Ovary (tissue), 10 donors: ENCODE measurements at places on chromosomes 6 and 20.

DNA sequence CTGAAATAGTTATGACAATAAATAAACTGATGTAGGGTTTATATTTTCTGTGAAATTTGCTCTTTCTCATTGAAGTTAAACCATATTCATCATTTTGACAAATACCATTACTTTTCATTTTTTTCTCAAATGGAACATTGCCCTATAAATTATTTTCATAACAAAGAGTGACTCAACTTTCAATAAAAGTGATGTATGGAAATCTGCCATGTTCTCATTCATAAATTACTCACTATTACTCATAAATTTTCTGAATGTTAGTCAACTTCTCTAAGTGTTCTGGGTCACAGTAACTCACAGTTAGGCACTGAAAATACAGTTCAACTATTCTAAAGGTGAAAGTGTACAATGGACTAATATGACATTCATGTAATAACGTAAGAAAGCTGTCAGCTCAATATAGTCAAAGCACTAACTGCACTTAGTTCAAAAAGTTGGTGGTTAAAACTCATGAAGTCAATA is 19.0 kb upstream of the STX11 start:
- H3K27ac ChIP-seq: no peak overlapping the region
- no peaks in the 10 kb centered on the region for H3K27me3 ChIP-seq
- no peaks in the 10 kb centered on the region for H3K36me3 ChIP-seq
- no peak for DNase-seq

DNA sequence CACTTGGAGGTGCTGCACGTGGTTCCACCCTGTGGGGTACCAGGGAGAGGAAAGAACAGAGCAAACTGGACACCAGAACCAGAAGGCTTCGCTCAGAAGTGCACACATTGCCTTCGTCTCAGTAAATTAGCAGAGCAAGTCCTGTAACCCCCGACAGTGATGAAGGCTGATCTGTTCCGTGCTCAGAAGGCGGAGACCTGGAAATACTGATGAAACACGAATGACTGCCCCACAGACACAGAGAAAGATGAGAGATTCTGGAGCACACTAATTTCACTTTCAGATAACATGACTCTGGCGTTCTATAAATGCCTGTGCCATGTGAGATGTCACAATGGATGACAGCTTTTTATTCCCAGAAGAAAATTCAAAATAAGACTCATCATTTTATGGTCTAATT is 44.2 kb upstream of the CCR6 start:
- no peak overlapping the region for H3K27ac ChIP-seq
- no peaks in the 10 kb centered on the region for H3K27me3 ChIP-seq
- no peaks in the 10 kb centered on the region for H3K36me3 ChIP-seq
- H3K4me1 ChIP-seq: no peaks in the 10 kb centered on the region
- DNase-seq: no peak
- no peak overlapping the region for H3K4me3 ChIP-seq

DNA sequence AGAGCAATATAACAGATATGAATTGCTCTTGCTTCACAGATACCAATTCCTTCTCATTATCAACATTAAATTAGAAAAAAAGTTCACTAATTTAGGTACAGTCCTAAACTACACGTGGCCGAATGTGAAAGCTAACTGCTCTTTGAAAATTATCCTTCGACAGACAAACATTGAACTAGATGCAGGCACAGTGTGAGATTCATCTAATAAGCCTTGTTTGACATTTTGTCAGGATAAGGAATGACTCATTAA is 1.1 kb downstream of the FAM184A start:
- H3K4me3 ChIP-seq: peak overlapping the region; percentile 48
- H3K27ac ChIP-seq: peak overlapping the region; percentile 83
- H3K36me3 ChIP-seq: no peaks in the 10 kb centered on the region
- no peak for DNase-seq
- H3K27me3 ChIP-seq: no peaks in the 10 kb centered on the region

DNA sequence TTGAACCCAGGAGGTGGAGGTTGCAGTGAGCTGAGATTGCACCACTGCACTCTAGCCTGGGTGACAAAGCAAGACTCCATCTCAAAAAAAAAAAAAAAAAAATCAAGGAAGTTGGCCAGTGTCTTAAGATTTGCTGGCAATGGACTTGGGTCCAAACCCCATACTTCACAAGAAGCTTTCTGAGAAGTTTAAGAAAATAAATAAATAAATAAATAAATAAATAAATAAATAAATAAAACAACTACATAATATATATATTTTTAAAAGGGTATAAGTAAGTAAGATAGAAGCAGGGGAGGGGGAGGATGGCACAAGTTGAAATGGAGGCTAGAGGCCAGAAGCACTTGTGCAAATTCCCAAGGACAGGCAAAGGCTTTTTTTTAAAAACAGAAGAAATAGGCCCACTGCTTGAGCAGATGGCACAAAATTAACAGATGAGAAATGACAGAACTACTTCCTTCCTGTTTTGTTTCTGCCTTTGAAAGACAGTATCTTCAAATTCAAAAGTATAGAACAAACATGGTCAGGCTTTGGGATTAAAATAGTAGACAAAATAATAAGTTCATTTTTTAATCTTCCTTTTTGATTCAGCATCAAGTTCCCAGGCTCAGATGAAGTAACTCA is 287.7 kb downstream of the ALDH8A1 start:
- no peak overlapping the region for H3K4me3 ChIP-seq
- DNase-seq: no peak
- H3K27ac ChIP-seq: no peak overlapping the region
- no peaks in the 10 kb centered on the region for H3K27me3 ChIP-seq
- no peaks in the 10 kb centered on the region for H3K36me3 ChIP-seq

GRCh38 chr6:33320315-33321181 is 3.0 kb upstream of the ZBTB22 start:
- no peaks in the 10 kb centered on the region for H3K27me3 ChIP-seq
- no peak overlapping the region for H3K4me3 ChIP-seq
- peaks cover 7% of the 10 kb centered on the region for H3K4me1 ChIP-seq
- no peak for DNase-seq
- H3K27ac ChIP-seq: no peak overlapping the region

DNA sequence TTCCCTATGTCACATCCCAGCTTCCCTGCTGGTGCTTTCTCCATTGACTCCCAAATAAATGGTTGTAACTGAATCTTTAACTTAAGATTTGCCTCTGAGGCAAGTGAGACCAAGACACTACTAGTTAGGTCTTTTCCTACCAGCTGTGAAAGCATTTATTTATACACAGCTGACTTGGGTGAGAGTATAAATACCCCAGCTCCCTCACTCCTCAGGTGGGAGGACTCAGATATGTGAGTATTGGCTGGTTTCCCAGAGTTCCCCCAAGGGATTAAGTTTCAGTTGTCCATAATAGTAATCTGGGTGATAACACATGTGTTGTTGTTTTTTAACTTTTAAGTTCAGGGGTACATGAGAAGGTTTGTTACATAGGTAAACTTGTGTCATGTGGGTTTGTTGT is 49.8 kb downstream of the CFAP61 start:
- no peaks in the 10 kb centered on the region for H3K4me1 ChIP-seq
- no peak for DNase-seq
- H3K27ac ChIP-seq: no peak overlapping the region
- no peaks in the 10 kb centered on the region for H3K27me3 ChIP-seq
- H3K36me3 ChIP-seq: no peaks in the 10 kb centered on the region

DNA sequence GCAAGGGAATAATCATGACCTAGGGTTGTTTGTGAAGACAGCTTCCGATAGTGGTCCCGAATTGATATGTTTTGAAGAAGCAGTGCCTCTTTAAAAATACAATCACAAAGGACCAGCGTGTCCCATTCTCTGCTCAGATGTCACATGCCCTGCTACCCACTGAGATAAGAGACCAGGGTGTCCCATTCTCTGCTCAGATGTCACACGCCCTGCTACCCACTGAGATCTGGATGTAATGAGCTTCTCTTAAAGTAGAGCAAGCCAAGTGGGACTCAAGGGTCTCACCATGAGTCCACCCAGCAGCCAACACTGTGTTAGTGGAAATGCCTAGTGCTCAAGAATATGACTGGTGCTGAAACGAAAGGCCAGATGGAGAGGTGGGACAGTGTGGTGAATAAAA is 22.2 kb downstream of the RIN2 start:
- H3K27me3 ChIP-seq: no peaks in the 10 kb centered on the region
- H3K4me1 ChIP-seq: peaks cover 8% of the 10 kb centered on the region
- no peak overlapping the region for H3K4me3 ChIP-seq
- no peak overlapping the region for H3K27ac ChIP-seq
- H3K36me3 ChIP-seq: no peaks in the 10 kb centered on the region

- no peak for DNase-seq
- H3K4me1 ChIP-seq: peaks cover 21% of the 10 kb centered on the region
- no peaks in the 10 kb centered on the region for H3K36me3 ChIP-seq
- no peak overlapping the region for H3K27ac ChIP-seq
Observed at GRCh38 chr6:109872968-109873545, 105.1 kb upstream of the GPR6 start.

DNA sequence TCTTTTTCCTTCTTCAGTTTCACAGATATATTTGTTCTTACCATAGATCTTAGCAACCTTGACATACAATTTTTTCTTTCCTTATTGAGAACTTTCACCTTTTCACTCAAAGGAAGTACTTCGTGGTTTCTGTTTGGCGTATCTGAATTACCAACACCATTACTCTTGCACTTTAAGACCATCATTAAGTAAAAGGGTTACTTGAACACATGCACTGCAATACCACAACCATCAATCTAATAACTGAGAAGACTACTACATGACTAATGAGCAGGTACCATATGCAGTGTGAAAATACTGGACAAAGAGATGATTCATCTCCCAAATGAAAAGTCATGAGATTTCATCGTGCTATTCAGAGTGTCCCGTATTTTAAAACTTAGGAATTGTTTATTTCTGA is 21.7 kb upstream of the SENP6 start:
- H3K4me3 ChIP-seq: no peak overlapping the region
- H3K27ac ChIP-seq: no peak overlapping the region
- no peaks in the 10 kb centered on the region for H3K27me3 ChIP-seq

GRCh38 chr6:48098923-48099322 is 12.1 kb downstream of the PTCHD4 start:
- DNase-seq: no peak
- no peak overlapping the region for H3K4me3 ChIP-seq
- no peak overlapping the region for H3K27ac ChIP-seq
- no peaks in the 10 kb centered on the region for H3K4me1 ChIP-seq
